LHCN-M2 (cell line): ENCODE measurements at places on chromosomes 4 and X. TPM values are rescaled to one million over a fixed set of nuclear protein-coding genes. Genes with fewer than 3 reads are reported as not detected.

- no peak for DNase-seq
Observed at GRCh38 chr4:182778222-182778982, 138.8 kb downstream of the DCTD start.

DNA sequence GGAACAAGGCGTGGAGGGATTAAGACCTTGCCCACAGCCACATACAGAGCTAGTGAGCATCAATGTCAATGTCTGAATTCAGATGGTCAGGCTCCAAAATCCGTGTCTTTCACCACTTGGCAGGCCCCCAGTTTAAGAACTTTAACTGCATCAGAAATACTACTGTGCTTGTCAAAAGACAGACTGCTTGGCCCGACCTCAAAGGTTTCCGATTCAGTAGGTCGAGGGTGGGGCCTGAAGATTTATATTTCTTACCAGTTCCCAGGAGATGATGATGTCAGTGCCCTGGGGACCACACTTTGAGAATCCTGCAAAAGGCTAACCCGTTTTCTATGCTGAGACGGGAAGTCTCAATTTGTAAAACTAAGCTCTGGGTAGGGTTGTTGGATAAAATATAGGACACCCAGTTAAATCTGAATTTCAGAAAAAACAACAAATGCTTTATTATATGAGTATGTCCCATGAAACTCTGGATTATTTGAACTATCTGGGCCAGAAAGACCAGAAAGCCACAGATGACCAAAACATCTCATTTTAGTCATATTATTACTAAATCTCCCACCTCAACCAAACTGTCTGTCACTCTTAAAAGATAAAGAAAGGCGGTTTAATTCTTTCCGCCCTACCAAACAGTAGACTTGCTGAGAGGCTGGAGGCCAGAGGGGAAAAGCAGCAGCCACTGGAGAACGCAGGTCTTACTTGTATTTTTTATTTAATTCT, 42.7 kb downstream of the GATB start:
- no peak for DNase-seq

DNA sequence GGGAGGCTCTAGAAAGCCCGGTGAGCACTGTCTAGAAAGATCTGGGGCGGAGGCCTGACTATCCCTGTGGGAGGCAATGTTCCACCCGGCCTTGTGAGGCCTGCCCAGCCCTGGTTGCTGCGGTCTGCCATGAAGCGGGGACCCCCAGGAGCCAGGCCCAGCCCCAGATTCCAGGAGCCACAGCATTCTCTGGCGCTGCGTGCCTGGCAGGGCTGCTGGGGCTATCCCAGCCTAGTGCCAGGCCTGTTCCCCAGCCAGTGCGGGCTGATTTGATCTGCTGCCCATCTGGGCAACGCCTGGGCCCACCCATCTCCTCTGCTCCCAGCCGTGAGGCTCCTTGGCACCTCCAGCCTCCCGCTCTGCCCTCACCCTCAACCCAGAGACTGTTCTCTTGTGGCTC, 19.6 kb downstream of the ATP2B3 start:
- no peak for DNase-seq

DNA sequence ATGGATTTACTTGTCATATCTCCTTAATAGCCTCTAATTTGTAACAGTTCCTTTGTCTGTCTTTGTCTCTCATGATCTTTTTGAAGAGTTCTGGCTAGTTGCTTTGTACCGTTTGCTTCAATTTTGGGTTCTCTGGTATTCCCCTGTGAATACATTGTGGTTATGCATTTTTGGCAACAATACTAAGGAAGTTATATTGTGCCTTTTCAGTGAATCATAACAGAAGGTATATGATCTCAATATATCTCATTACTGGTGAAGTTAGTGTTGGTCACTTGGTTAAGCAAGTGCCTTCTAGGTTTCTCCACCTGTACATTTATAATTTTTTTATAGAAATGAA, 48.6 kb downstream of the DCLK2 start:
- DNase-seq, result peak; percentile 85

DNA sequence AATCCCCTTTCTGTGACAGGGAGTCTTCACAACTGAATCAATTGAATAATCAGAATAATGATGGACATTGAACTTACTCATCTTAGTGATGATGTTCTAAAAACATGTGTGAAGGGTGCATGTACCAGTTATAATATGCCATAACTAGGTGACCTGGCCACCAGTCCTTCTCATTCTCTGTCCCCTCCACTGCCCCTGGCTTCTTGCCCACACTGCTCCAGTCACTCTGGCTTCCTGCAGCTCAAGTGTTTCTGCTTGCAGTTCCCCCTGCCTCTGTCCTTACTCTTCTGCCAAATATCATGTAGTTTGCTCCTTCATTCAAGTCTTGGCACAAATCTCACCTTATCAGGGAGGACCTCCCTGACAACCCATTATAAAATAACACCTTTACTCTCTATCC, 168.1 kb upstream of the SLC7A11 start:
- DNase-seq, result no peak

DNA sequence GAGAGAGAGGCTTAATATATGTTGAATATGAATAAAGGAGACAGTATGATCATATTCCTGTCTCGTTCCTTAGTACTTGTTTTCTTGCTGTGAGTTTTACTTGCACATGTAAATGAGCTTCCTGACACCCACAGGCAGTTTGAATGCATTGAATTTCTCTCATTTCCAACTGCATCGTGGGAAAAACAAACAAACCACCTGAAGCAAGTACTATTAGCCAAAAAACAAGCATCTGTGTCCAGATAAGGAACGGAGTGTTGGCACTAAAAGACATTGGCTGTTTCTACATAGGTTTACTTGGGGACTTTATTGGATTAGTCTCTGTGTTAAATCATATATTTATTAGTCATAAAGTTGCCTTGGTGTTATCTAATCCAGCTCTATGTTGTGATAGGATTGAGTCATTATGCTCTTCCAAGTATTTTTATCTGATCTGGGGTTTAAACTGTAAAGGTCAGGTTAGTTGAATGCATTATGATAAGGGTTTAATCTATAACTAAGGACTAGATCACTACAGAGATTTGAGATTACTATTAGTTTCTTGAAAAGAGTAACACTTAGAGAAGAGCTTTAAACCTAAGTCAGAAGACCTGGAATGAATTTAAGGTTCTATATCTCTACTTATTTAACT, 339.0 kb upstream of the SPANXN4 start:
- no peak for DNase-seq

DNA sequence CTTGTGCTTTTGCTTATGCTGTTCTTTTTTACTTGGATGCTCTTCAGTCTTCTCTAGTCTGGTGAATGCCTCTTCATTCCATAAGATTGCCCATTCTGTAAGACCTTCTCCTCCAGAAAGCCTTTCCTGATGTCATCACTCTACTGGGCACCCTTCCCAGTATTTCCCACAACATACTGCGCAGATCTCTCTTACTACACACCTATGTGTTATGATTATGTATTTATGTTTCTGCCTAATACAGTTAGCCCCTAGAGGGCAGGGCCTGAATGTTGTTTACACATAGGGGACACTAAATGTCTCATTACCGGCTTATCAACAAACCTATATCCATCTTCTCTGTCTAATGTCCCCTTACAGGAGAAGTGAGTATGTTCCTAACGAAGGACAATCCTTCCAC, 21.1 kb downstream of the AIFM1 start:
- no peak for DNase-seq

DNA sequence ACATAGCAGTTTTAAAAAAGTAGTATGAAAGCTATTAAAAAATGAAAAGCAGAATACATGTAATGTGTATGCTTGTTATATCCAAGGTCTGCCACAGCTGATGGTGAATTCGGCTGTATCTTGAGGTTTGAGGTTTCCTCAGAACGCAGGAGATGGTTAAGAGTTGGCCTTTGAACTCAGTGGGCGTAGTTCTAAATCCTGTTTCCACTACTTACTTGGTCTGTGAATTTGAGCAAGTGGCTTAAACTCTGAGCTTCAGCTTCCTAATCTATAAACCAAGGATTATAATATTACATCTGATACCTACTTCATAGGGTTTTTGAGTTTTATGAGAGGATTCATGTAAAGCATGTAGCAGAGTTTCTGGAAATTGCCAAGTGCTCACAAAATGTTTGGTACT, 125.2 kb downstream of the STIM2 start:
- peak; percentile 49 for DNase-seq

Gene GPC3
- total RNA-seq, result not detected in 2 replicates

Gene PARM1
- total RNA-seq, result 1.2 and 2.0 TPM in 2 replicates

Gene HMGN5
- total RNA-seq, result 0.38 and 1.8 TPM in 2 replicates

Gene UGT2A1
- not detected in 2 replicates for total RNA-seq
